ENCODE measurements at places on chromosomes 13 and 19.

- DNase-seq, result no peak
These were observed 252.1 kb downstream of the DCLK1 start for GRCh38 chr13:35879111-35879510.

GRCh38 chr19:35531291-35531690 is 2.0 kb upstream of the GAPDHS start:
- no peak for DNase-seq

- no peak for DNase-seq
These were observed 135.0 kb upstream of the KL start for GRCh38 chr13:32881074-32881776.

- DNase-seq, result peak; percentile 31
These were observed 1333.1 kb downstream of the EFNB2 start for GRCh38 chr13:105202354-105202753.

- no peak for DNase-seq
These were observed 26.9 kb upstream of the ZNF83 start for GRCh38 chr19:52665027-52665426.

- DNase-seq, result no peak
These were observed 4.9 kb upstream of the ZFP36 start for GRCh38 chr19:39401549-39402345.

- DNase-seq, result no peak
These were observed 92.6 kb upstream of the PEG3 start for GRCh38 chr19:56933014-56933705.

GRCh38 chr13:52003541-52003940 is 7.7 kb downstream of the ATP7B start:
- peak; percentile 1 for DNase-seq

- no peak for DNase-seq
These were observed 617.7 kb downstream of the DCT start for GRCh38 chr13:93861818-93862217.

GRCh38 chr13:37361608-37362007 is 237.0 kb downstream of the POSTN start:
- DNase-seq, result no peak

DNA sequence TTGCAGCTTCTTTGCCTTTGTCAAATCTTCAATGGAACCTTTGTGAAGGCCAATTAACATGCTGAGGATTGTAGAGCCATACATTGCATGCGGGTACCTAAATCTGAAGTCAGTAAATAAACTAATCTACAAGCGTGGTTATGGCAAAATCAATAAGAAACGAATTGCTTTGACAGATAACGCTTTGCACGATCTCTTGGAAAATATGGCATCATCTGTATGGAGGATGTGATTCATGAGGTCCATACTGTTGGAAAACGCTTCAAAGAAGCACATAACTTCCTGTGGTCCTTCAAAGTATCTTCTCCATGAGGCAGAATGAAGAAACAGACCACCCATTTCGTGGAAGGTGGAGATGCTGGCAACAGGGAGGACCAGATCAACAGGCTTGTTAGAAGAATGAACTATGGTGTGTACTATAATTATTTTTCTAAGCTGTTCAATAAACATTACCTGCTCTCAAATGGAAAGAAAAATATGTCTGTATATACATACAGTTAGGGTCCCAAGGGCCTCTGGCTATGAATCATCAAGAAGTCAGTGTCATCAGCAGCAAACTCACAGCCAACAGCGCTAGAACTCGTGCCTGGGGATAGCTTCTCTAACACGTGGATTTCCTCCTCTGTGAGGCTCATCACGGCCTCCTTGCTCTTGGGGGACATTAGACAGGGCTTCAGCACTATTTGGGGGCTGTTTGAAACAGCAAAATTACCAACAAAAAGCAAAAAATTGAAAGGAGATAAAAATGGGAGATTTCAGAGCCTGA is 2.9 kb upstream of the CD70 start:
- DNase-seq, result no peak

DNA sequence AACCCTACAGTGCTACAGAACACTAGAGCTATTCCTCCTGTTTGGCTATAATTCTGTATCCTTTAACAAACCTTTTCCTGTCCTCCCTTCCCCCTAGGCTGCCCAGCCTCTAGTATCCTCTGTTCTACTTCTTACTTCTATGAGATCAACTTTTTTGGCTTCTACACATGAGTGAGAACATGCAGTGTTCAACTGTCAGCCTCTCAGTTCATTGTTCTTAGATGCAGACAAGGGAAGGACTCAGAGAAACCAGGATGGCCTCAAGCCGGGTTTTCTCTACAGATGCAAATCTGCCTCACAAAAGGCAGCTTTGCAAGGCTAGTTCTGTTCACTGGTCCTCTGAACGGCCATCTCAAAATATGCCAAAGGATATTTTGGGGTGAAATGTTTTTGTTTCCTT is 18.4 kb downstream of the AMER2 start:
- no peak for DNase-seq

- no peak for DNase-seq
These were observed 14.2 kb downstream of the ZNF473 start for GRCh38 chr19:50039968-50040367.

DNA sequence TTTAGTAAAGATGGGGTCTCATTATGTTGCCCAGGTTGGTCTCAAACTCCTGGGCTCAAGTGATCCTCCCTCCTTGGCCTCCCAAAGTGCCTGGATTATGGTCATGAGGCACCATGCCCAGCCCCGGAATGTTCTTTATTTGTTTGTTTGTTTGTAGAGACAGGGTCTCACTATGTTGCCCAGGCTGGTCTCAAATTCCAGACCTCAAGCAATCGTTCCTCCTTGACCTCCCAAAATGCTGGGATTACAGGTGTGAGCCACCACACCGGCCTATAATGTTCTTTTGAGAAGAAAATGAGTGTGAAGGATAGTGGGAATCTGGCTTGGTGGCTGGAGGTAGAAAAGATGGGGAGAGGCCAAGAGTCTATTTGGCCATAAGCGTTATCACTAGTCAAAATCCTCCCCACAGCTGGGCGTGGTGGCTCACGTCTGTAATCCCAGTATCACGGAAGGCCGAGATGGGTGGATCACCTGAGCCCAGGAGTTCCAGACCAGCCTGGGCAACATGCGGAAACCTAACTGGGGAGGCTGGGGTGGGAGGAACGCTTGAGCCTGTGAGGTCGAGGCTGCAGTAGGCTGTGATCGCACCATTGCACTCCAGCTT is 5.2 kb upstream of the BBC3 start:
- no peak for DNase-seq

DNA sequence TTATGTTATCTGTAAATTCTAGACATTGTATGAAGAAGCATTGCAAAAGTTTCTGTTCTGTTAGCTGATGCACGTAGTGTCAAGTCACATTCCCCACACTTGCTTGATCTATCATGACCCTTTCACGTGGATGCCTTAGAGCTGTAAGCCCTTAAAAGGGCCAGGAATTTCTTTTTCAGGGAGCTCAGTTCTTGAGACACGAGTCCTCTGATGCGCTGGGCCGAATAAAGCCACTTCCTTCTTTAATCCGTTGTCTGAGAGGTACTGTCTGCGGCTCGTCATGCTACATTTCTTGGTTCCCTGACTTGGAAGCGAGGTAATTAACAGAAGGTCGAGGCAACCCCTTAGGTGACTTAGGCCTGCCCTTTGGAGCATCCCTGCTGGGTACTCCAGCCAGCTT is 5.8 kb downstream of the ZNF816 start:
- DNase-seq, result no peak

- no peak for DNase-seq
These were observed 82.9 kb downstream of the TNFRSF19 start for GRCh38 chr13:23652909-23653726.

All from SHP77 (cell line).